ENCODE measurements at places on chromosomes 1 and 21.

GRCh38 chr1:194062526-194062925 lies 876.1 kb upstream of the B3GALT2 start:
- no peak for DNase-seq

DNA sequence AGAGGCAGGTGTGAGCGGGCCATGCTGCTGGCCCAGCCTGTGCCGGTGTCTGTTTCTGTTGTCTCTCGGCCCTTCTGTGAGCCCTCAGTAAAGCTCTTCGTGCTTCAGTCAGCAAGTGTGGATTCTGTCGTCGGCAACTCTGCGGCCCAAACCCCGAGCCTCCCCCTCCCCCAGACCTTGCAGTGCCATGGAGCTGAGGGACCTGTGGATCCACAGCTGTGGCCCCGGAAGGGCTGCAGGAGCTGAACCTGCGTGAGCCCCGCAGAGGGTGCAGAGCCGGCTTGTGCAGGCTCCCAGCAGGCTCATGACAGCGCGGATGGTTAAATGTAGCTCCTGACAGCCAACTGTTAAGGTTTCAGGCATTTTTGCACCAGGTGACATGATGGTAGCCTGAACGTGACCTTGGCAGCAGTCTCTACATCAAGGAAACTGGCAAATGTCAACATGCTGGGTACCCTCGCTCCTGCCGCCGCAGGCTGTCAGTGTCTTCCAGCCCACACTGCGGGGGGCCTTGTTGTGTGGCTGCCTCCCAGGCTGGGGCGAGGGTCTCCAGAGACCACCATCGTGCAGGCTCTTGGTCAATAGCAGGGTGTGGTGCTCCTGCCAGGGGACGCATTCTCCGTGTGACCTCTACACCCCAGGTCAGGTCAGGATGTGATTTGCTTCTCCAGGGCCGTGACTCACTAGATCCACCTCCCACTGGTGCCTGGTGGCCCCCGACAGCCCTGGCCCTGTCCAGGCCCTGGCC lies 7.0 kb downstream of the LRRC3 start:
- no peak for DNase-seq

DNA sequence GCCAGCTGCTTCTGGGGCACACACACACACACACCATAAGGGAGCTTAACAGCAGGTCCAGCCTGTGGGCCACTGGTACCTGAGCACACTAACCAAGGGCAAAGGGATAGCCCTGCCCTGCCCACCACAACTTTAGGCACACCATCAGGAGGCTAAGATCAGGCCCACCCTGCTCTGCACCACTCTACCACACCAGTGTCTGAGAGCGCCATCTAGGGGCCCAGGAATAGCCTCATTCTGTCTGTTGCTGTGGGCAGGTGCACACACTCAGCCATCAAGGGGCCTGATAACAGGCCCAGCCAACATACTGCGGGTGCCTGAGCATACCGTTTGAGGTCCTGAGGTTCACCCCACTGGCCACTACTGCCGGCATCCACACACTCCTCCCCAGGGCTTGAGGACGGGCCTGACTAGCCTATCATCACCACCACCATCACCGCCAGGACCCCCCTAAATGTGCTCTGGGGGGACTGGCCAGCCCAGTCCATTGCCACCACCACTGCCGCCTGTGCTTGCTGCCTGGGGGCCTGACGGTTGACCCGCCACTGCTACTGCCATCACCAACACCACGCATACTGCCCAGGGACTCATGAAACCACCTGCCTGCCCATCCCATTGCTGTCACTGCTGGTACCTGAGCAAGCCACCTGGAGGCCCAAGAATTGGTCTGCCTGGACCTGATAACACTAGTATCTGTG lies 31.3 kb downstream of the NSL1 start:
- DNase-seq: no peak

DNA sequence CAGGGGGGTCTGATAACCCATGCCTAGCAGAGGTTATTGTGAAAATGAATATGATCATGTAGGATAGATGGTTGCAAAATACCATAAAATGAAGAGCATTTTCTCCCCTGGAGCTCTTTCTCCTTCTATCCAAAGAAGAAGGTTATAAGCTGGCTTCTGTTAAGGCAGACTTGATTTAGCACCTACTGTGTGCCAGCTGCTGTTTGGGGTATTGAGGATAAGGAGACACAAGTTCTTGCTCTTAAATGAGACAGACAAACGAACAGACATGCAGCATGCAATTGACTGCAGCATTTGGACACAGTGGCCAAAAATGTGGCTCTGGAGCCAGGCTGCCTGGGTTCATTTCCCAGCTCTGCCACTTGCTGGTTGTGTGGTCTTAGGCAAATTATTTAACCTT lies 39.8 kb upstream of the ID3 start:
- no peak for DNase-seq

All from HL-60 (cell line).